ENCODE measurements at places on chromosomes 4 and X.

- DNase-seq = no peak
Measured at GRCh38 chr4:60195256-60195655, 1004.9 kb upstream of the ADGRL3 start.

DNA sequence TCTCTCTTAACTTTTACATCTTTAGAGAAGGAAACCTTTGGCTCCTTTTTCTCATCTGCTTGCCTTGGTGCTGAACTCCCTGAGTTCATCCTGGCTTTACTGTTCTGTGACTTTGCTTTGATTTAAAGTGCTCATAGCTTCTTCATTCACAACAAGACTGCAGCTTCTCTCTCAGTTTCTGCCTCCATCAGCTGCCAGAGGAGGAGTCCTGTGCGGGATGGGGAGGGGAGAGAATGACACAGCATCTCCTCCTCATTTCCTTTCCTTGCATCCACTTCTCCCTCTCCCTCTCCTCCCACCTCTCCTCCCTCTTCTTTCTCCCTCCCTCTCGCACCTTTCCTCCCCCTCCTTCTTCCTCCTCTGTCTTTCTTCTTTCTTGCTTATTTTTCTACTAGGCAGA, 42.0 kb downstream of the CBLL2 start:
- no peak for DNase-seq

DNA sequence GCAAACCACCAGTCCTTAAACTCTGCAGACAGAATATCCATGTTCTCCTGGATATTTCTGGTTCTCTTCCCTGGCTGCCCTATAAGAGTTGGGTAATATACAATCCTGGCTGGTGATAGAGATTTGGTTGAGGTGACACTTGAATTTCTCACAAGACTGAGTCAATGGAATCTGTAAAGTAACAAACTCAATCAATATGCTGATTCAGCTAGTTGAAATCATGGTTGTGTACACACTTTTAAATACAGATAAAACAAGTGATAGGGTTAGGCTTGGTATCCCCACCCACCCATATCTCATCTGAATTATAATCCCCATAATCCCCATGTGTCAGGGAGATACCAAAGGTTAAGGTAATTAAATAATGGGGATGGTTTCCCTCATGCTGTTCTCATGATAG, 349.2 kb upstream of the MAD2L1 start:
- no peak for DNase-seq

DNA sequence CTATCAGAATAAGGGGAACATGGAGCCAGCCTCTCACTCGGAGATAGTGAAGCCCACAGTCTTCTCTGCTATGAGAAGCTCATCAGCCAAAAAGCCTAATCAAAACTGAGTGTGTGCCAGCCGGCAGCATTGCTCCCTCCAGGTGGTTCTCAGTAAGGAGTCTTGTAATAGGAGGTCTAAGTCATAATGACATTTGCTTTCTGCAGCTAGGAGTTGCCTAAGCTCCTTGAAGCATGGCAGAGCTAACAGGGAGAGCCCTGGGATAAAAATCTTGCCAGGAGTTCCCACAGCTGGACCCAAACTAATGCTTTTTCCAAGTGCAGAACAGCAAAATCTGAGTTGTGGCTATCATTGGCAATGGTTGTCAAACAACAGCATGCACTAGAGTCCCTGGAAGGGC, 245.2 kb downstream of the SPATA18 start:
- no peak for DNase-seq

- no peak for DNase-seq
Measured at GRCh38 chr4:98387345-98388026, 126.3 kb downstream of the RAP1GDS1 start.

- no peak for DNase-seq
Measured at GRCh38 chr4:107853444-107854355, 29.0 kb downstream of the SGMS2 start.

GRCh38 chrX:57596516-57596915, 4.7 kb downstream of the ZXDB start:
- DNase-seq = no peak

DNA sequence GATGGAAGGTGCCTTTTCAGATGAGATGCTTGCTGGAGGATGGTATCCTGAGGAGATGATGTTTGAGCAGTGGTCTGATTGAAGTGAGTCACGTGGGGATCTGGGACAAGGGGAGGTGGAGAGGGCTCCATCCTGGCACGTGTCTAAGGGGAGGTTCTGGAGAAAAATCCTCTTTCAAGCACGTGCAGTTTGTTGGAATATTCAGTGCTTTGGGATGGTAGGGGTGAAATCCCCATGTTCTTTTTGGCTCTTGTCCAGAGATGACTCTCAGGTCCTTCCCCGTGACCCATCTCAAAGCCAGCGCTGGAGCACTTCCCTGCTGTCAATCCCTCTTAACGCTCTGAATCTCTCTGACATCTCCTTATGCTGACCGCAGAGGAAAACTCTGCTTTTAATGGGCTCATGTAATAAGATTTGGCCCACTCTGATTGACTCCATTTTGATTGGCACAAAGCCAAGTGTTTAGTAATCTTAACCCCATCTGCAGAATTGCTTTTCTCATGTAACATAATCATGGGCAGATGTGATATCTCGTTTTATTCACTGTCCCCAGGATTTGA, 10.8 kb upstream of the KLKB1 start:
- no peak for DNase-seq

DNA sequence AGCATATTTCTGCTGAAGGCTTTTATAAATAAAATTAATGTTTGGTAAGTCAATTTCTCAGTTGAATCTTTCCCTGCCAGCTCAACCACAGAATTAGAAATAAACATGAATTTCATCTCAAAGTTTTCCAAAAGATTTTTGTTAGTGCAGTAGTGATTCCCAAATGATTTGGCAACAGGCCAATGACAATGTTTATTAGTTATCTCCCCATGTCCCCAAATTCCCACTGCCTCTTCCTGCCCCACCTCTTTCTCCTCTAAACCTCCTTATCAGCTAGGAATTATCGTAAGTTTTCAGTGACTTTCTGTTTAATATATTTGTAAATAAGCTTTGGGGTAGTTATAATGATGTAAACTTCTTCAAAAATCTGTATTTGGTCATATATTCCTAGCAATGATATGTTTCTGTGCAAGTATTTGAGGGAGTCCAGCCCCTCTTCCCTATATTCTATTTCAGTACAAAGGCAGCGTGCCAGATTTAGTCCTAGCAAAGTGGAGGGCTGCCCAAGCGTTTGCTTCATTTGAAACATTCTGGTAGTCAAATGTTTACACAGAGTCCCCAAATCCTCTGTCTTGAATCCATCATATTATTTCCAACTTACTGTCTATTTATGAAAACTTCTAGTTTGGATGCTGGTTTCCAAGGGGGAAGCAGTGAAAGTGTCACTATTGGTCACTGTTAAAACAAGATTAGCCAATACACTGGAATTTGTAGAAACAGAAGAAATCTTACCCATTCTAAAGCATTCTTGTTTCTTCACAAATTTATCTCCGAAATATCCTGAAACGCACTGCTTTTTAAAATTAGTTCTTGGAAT, 33.7 kb upstream of the ANKRD50 start:
- DNase-seq = no peak

GRCh38 chr4:26061248-26061986, 147.4 kb downstream of the SMIM20 start:
- DNase-seq = peak; percentile 27

GRCh38 chrX:3713225-3713936, at the start of gene PRKX:
Gene PRKX (minus strand): TSS chrX:3713649. CDS start chrX:3713253, 396 bp downstream.
- DNase-seq = peak; percentile 0

GRCh38 chr4:4668355-4669210, 126.7 kb upstream of the STX18 start:
- DNase-seq = no peak

GRCh38 chr4:151811403-151811802, 50.6 kb upstream of the GATB start:
- no peak for DNase-seq

GRCh38 chr4:186118582-186118981, 14.1 kb downstream of the FAM149A start:
- no peak for DNase-seq

- peak; percentile 1 for DNase-seq
Measured at GRCh38 chrX:46978341-46979291, 66.4 kb downstream of the JADE3 start.

- DNase-seq = peak; percentile 4
Measured at GRCh38 chr4:123037804-123038203, 115.4 kb upstream of the NUDT6 start.
